ENCODE measurements at places on chromosomes 6 and 20.

- DNase-seq, result no peak
Observed at GRCh38 chr6:165119231-165120020, 190.0 kb downstream of the C6orf118 start.

GRCh38 chr6:21767891-21768648 is 174.5 kb downstream of the SOX4 start:
- no peak for DNase-seq

DNA sequence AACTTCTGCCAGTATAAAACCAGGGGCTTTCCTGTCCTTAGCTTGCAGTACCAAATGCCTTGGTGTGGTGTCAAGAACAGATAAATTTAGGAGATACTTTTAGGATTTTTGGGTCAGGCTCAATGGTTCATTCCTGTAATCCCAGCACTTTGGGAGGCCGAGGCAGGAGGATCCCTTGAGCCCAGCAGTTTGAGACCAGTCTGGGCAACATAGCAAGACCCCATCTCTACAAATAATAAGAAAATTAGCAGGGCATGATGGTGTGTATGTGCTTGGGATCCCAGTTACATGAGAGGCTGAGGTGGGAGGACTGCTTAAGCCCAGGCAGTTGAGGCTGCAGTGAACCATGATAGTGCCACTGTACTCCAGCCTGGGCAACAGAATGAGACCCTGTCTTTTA is 3.2 kb upstream of the ZBTB12 start:
- no peak for DNase-seq

DNA sequence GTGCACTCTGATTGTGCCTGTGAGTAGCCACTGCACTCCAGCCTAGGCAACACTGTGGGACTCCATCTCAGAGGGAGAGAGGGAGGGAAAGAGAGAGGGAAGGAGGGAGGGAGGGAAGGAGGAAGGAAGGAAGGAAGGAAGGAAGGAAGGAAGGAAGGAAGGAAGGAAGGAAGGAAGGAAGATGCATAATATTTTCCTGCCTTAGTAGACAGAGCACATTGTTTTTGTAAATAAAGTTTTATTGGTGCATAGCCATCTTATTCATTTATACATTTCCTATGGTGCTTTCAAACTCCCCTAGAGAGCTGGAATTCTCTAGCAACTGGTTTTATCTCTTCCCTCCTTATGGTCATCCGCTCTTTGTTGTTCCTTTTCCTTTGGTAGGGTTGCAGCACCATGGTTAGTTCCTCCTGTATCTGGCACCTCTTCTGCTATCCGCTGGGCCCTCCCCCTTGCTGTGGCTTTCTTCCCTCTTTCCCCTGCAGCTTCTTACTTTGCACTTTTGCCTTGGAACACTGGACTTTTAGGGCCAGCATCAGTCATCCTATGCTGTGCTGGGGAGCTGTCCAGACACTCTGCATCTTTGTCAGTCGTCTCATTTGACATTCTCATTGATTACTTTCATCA is 20.2 kb downstream of the GPR6 start:
- DNase-seq, result no peak

- DNase-seq, result no peak
Observed at GRCh38 chr6:90264561-90264960, 32.1 kb downstream of the BACH2 start.

- no peak for DNase-seq
Observed at GRCh38 chr6:42352856-42353564, 98.7 kb downstream of the TRERF1 start.

GRCh38 chr6:52549428-52549827 is 27.4 kb downstream of the TRAM2 start:
- no peak for DNase-seq

DNA sequence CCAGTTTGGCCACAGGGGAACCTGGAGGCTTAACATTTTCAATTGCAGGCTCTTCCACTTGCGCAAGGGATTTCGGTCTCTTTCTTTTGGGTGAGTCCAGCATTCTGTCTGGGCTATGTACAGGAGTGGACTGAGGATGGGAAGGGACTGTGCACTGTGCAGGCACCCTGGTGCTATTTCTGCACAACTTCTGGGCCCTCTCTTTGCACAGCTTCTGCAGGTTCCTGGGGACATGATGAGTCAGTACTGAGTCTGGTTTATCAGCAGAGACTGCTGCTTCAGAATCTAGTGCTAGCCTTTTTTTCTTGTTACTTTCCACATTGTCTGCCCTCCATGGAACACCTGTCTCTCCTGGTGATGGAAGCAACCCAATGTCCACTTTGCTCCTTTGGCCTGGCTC is 78.5 kb upstream of the ASF1A start:
- no peak for DNase-seq

DNA sequence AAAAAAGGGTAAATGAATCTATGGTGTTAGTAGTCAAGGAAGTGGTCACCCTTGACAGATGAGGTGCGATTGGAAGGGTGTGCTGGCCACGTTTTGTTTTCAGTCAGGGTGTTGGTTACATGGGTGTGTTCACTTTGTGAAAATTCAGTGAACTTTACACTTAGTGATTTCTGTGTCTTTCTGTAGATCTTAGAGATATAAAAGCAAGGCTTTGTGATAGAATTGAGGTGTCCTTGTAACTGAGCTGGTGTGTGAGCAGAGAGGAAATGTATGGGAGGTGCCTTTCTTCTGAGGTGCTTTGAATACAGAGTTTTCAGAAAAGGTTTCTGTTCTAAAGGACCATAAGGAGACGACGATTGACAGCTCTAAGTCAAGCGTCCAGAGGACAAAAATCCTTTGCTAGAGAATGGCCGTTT is 90.5 kb downstream of the SAMD3 start:
- peak; percentile 72 for DNase-seq

GRCh38 chr6:46042355-46042999 is 26.8 kb upstream of the CLIC5 start:
- peak; percentile 18 for DNase-seq

- no peak for DNase-seq
Observed at GRCh38 chr6:30752157-30752927, 8.0 kb upstream of the IER3 start.

- no peak for DNase-seq
Observed at GRCh38 chr20:47222468-47223119, 133.9 kb downstream of the ZMYND8 start.

DNA sequence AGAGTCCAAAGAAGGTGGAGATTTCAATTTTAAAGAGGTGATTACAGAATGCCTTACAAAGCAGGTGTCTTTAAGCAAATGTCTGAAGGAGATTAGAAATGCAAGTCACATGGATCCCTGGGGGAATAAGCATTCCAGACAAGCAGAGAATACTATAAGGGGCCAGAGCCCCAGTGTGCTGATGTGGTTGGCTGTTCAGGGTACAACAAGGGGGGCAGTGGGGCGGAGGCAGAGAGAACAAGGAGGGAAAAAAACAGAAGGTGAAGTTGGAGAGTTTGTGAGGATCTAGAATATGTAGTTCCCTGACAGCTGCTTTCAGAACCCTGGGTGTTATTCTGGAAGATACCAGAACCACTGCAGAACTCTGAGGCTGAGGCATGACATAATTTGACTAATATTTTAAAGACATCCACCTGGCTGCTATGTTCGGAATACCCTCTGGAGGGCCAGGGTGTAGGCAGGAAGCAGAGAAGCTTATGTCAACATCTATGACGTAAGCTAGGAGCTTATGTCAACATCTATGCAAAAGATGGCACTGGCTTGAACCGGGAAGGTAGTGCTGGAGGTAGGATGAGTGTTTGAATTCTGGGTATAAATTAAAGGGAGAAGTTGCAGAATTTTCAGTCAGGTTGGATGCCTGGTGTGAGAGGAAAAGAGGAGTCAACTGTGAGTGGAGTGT is 276.3 kb upstream of the AGPAT4 start:
- no peak for DNase-seq

DNA sequence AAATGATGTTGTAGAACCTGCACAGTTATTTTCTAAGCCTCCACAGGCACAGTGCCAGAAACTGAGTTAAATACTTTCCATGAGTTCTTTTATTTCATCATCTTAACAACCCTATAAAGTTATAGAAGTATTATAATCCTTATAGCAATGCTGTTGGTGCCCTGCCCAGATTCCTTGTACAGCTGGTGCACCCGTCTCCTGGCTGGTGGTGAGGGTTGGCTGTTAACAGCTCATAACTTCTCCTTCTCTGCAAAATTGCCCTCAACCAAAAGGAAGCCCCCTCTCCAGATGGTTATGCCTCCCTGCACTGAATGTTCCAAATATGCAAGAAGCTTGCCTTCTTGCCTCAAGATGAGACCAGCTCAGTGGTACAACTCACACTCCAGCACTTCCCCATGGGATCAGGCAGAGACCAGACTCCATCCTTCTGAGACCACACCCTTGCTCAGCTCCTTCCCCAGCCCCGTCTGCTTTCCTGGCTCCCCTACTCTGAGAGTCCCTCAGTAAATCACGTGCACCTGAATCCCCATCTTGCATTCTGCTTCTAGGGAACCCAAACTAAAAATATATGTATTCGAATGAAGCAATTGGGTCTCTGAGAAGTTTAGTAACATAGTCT is 304.4 kb upstream of the PLCB4 start:
- no peak for DNase-seq
